ENCODE measurements at places on chromosomes 3 and 15.

GRCh38 chr3:117035745-117036144 lies 326.2 kb downstream of the TUSC7 start:
- DNase-seq, result no peak

GRCh38 chr3:156820692-156821080 lies 5.5 kb upstream of the LEKR1 start:
- no peak for DNase-seq

DNA sequence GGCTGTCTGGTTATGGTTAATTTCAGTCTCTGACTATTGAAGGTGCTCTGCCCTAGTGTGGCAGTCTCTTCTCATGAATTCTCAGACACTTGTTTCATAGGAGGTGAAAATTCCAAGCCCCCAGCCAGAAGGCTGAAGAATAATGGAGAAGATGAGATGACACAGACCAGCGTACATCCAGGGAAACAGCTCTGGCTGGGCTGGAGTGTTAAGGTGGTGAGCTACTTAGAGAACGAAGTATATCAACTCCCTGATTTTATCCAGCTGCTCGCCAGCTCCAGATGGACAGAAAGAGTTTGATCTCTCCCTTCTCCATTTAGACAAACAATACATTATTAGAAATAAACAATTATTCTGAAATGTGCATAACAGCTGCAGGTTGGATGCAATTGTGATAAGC lies 494.5 kb upstream of the RGMA start:
- no peak for DNase-seq

- peak; percentile 76 for DNase-seq
Measured at GRCh38 chr3:127820221-127820825, 2.0 kb downstream of the MGLL start.

DNA sequence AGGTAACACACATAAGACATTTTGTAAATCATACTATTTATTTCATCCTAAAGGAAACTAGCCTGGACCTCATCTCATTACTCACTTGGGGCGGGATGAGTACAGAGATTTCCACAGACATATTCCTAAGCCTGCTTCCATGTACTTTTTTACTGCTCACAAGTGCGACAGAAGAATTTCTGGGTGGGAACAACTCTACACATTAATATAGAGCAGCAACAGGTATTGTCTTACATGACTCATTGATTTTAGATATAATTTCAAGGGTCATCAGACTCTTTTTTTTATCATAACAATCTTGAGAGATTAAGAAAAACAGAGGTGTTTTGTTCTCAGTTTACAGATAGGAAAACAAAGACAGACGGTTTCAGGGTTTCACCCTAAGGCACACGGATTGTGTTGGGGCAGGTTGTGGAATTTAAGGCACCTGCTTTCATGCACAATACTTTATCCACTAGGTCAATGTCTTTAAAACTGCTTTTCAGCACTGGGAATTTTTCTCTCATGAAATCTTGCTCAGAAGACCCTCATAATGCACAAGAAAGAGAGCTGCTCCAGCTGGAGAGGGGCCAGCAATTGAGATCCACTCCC lies 186.7 kb upstream of the CDIN1 start:
- no peak for DNase-seq

- DNase-seq, result no peak
Measured at GRCh38 chr3:144957398-144958101, 985.9 kb downstream of the DIPK2A start.

DNA sequence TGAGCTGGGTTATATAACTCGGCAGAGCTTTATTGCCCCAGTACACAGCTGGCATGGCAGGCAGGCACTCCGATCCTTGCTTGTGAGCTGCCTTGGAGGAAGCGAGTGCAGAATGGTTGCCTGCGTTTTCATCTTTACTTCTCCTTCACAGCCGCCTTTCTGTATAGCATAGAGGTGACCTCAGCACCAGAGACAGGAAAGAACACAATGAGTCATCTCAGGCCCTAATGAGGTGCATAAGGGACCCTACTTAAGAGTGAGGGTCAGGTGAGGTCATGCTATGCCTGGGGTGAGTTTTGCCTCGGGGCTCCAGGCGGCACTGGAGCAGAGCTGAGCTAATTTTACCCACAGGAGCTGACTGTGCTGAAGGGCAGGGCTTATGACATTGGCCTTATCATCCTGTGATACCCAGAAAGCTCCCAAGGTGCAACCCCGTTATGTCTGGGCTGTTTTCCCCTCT lies 43.5 kb downstream of the LPP start:
- DNase-seq, result no peak
